C1 segment of cervical spinal cord (tissue), 14 donors: ENCODE measurements at places on chromosomes 13 and 19.

DNA sequence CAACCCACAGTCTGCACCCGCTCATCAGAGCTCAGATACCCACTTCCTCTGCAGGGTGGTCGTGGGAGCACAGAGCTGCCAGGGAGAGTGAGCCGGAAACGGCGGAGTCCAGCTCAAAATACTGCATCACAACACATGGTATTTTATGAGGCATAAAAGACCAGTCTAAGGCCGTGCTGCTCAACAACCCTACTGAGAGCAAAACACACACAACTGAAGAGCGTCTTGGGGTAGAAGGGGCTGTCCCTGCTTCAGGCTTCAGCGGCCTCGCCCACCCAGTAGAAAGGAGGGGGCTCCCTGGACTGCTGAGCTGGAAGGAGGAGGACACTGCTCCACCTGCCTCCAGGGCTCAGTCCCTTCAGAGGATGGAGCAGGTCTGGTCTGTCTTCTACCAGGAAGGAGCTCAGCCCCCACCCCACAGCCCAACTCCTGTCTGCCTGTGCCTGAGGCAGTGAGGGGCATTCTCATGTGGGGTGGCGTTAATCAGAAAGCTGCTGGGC is 36.9 kb downstream of the NAXD start:
- DNase-seq = no peak

DNA sequence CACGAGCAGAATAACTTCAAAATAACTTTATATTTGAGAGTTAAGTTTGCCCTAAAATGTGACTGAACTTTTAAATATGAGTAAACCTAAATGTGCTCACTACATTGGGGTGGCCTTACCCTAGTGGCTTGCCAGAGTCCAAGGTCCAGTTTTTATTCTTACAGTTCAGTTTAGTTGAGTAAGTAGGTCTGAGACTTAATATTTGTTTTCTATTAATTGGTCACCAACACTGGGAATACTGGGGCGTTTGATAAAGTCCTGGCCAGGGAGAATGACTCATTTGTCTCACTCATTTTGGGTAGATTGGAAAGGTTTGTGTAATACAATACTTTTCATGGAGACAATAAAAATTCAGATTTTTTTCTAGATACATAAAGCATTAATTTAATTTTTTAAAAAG is 127.8 kb upstream of the SPATA13 start:
- DNase-seq = no peak

- DNase-seq = no peak
Measured at GRCh38 chr19:50790922-50791467, 780 bp downstream of the ACP4 start.

- no peak for DNase-seq
Measured at GRCh38 chr13:30052120-30052519, 201.7 kb upstream of the UBL3 start.

DNA sequence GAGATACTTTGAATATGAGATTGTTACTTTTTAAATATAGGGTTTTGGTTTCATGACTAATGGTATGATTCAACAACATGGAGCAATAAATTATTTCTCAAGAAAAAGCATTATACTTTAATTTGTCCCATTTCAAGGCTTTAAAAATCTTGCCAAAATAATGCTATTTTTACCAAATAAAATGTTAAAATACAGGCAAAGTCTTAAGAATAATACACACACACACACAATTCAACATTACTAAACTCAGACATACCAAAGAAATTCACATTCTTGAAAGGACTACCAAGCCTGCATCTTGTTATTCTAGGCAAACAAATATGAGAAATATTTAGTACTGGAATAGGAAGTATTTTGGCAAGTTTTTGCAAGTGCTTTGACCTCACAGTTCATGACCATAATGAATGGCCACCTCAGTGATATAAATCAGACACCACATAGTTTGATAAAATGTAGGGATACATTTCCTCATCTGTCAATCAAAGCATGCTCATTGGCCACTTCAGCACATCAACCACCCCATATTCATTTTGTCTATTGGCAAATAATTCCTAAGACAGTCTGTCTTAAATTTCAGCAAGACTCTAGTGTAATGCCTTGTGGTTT is 107.2 kb downstream of the NALCN start:
- DNase-seq = no peak

GRCh38 chr13:48770372-48770771 is 116.6 kb downstream of the CYSLTR2 start:
- no peak for DNase-seq

DNA sequence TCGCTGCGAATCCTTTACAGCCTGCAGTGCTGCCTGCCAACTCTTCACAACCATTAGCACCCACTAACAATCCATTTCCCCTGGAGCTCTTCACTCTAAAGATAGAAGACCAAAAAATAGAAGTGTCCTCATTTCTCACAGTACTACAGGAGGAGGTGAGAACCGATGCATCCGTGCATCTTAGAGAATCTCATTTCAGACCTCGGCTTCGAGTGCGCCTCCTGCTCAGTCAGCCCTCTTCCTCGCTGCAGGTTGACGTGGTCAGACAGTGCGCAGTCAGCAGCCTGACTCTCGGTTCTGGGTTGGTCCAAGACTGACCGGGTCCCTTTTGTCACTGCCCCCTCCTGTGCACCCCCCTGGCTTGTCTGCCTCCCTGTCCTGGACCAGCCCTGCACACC is 85.3 kb downstream of the RAB20 start:
- DNase-seq = no peak

DNA sequence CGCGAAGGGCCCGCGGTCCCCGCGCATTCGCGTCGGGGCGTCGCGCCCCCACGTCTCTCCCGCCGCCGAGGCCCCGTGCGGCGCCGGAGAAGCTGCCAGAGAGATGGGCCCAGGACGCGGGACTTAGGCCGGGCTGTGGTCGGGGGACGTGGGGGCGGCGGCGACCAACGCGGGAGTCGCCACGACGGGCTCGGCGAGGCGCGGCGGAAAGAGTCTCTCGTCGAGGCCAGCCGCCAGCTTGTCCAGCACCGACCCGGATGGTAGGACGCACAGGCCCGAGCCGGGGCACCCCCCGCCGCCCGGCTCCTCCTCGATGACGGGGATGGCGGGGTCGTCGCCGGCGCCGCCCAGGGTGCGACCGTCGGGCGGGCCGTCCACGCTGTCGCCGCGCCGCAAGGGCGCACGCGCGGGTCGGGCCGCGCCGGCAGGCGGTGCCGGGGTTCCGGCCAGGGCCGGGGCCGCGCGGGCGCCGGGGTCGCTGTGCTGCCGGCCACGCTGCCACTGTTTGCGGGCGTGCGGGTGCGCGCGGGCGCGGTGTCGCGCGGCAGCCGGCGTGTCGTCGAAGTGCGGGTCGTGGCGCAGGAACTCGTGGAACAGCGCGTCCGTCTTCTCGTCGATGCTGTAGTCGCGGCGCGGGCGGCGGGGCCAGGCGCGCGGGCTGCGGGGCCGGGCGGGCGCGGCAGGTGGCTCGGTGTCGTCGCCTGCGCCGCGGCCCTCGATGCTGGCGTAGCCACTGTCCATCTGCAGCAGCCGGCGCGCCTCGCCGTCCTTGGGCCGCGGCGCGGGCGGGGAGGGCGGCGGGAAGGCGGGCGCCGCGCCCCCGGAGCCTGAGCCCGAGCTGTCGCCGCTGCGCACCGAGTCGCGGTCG is 8.5 kb downstream of the CBARP start:
- DNase-seq = no peak

DNA sequence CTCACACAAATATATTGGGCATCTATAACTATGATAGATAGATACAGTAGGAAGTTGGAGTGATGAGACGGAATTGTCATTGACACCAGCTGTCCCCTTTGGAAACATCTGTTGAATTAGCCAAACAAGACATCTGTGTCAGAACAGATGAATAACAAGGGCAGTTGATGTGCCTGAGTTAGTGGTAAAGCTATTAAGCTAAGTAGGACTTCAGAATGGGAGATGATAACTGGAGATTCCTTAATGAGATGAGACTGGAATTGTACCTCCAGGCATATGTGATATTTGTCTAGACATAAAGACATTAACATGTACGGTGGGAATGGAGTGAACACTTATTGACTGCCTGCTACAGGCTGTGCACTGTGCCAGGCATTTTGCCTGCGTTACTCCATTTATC is 78.7 kb downstream of the MBNL2 start:
- DNase-seq = no peak

- no peak for DNase-seq
Measured at GRCh38 chr19:33294058-33294798, 8.1 kb downstream of the CEBPA start.

DNA sequence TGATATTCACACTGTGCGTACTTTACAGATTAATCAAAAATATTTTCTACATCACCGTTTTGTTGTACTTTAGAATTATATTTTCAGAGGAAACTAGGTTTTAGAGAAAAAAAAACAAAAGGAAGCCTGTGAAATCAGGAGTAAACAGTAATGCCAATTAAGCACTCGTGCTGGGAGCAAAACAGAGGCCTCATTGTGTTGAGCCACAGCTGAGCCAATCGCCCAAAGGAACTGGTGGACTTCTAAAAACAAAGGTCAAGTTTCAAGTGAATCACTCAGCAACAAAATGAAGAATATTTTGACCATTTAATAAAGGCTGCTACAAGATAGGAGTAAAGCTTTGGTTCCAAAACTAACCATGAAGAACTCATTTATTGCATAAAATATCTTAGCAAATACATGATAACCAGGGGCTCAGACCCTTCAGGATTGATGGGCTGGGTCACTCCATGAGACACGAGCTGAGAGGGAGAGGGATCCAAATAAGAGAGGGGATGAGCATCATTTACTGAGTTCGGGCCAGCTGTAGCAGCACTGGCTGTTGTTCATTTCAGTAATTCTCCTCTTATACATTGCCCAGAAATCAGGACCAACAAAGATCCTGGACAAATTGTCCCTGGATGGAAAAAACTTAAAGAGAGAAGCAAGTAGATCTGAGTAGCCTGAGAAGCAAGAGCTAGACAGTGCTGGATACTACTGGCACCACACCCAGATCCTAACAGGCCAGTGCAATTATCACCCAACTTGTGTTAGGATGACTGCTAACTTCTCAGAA is 8.3 kb upstream of the NALCN start:
- peak; percentile 46 for DNase-seq

DNA sequence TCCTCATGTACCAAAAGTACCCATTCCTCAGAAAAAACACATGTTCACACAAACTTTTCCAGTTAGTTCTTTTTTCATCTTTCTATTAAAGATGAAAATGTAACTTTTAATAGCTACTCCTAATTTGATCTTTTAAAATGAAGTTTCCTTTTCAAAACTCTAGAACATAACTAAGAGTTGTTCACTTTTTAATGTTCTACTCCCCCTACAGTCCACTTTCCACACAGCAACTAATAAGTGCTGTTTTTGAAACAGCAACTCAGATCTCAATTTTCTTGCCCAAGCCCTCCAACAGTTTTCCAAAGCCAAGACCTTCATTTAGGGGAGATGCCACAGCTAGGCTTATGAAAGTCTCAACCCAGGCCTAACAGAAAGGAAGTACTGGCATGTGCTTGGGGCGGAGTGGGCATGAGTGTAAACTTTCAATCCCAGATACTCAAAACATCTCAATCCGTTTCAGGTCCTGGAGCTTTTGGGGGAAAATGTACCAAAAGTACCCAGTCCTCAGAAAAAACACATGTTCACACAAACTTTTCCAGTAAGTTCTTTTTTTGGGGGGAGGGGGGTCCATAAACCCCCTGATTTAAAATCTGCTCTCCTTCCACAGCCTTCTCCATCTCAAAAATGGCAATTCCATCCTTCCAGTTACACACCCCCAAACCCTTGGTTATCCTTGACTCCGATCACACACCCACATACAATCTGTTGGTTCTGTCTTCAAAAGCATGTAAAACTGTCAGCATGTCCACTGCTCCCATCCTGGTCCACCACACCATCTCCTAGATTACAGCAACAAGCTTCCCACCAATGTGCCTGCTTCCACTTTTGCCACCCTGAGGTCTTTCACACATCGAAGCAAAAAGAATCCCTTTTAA is 2.0 kb downstream of the FBL start:
- no peak for DNase-seq

DNA sequence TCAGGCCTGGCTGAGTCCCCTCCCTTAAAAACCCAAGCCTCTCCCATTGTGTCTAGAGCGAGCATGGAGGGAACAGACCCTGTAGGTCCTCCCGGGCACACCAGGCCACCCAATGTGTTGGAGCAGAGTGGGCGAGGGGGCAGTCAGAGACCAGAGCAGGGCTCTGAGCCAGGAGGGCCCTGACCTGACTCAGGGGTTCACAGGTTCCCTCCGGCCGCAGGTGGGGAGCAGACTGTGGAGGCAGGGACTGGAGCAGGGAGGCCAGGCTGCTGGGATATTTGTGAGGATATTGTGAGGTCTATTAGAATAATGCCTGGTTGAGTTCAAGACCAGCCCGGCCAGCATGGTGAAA is 1.6 kb upstream of the TYROBP start:
- no peak for DNase-seq

GRCh38 chr13:37409756-37410155 is 188.8 kb downstream of the POSTN start:
- no peak for DNase-seq

GRCh38 chr13:98972059-98972458 is 5.8 kb downstream of the DOCK9 start:
- DNase-seq = no peak

DNA sequence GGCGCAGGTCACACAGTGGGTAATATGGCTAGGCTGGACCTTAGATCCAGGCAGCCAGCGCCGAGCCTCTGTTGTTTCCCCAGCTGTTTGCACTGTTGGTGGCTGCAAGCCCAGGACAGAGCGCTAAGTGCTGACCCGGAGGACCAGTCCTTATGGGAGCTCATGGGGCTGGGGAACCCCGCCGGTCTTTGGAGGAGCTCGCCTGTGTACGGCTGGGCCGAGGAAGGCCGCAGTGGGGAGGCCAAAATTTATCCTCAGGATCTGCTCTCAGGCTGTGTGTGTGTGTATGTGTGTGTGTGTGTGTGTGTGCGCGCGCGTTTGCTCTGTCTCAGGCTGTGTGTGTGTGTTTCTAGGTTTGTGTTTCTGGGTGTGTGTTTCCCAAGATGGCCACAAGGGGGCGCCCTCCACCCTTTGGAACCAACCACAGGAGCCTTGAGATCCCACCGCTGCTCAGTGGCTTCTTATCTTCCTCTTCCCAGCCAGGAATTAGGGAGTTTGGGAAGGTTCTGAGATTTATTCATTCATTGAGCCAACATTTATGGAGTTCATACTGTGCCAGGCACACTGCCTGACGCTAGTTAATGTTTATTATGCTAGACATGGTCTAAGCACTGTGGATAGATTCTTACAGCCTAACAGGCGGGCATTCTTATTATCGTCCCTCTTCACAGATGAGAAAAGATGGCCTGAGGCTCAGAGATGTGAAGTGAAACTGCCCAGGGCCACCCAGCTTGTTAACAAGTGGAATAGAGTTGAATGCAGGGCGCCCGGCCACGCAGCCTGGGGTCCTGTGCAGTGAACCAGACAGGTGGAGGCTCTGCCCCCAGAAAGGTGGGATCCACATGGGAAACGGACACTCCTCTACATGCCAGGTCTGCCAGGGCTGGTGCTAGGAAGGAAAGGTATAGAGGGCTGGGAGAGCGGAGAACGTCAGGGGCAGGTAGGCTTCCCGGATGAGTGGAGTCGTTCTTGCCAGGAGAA is 13.0 kb downstream of the PGLYRP1 start:
- DNase-seq = peak; percentile 57

GRCh38 chr19:41699231-41699967 is 9.0 kb upstream of the CEACAM5 start:
- no peak for DNase-seq

DNA sequence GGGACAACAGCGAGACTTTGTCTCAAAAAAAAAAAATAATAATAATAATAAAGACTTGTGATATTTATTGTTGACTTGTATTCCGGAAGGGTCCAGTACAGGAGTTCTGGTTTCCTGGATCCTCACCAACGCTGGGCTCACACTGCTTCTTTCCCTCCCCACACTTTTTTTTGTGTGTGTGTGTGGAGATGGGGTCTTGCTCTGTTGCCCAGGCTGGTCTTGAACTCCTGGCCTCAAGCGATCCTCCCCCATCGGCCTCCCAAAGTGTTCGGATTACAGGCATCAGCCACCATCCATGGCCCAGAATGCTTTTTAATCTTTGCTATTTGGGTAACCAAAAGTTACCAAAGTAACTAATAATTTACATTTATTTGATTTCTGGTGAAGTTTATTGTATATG is 39.1 kb downstream of the SIPA1L3 start:
- DNase-seq = no peak
